ENCODE measurements at places on chromosomes 3 and 15. TPM values are rescaled to one million over a fixed set of nuclear protein-coding genes. Genes with fewer than 3 reads are reported as not detected.

DNA sequence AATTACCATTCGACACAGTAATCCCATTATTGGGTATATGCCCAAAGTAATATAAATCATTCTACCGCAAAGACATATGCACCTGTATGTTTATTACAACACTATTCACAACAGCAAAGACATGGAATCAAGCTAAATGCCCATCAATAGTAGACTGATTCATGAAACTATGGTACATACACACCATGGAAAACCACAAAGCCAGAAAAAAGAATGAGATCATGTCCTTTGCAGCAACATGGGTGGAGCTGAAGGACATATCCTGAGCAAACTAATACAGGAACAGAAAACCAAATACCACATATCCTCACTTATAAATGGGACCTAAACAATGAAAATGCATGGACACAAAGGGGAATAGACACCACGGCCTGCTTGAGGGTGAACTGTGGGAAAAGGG, 11.1 kb upstream of the MCF2L2 start:
- H3K36me3 ChIP-seq: no peaks in the 10 kb centered on the region
- no peaks in the 10 kb centered on the region for H3K27me3 ChIP-seq
- no peak overlapping the region for H3K27ac ChIP-seq
- DNase-seq: no peak
- peaks cover 42% of the 10 kb centered on the region for H3K4me1 ChIP-seq

- no peaks in the 10 kb centered on the region for H3K27me3 ChIP-seq
- DNase-seq: no peak
- H3K4me3 ChIP-seq: no peak overlapping the region
- no peak overlapping the region for H3K27ac ChIP-seq
- H3K4me1 ChIP-seq: no peaks in the 10 kb centered on the region
Observed at GRCh38 chr3:55607844-55608243, 120.7 kb upstream of the WNT5A start.

Gene SNX22
- total RNA-seq: 1.8 TPM

Gene CCR8
- not detected for total RNA-seq

DNA sequence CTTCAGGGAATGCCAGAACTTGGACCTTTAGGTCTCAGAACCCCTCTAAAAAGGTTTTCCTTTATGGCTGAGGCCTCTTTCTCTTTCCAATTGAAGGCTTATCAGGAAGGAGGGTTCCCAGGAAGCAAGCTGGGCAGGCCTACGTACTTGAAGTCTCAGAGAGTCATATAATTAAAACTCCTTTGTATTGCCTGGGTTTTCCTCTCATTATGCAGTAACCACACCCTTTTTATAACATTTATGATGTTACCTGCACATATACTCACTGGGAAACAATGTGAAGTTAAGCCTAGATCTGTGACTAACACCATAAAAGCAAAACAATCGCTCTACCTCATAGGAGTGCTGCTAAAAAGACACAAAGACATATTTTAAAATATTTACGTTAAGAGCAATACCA, 27.3 kb downstream of the SERP1 start:
- no peaks in the 10 kb centered on the region for H3K27me3 ChIP-seq
- H3K4me1 ChIP-seq: no peaks in the 10 kb centered on the region
- no peak overlapping the region for H3K4me3 ChIP-seq
- no peaks in the 10 kb centered on the region for H3K36me3 ChIP-seq

GRCh38 chr15:28904541-28905315, 19.0 kb downstream of the APBA2 start:
- no peaks in the 10 kb centered on the region for H3K27me3 ChIP-seq
- peak overlapping the region; percentile 71 for H3K27ac ChIP-seq
- peaks cover 60% of the 10 kb centered on the region for H3K4me1 ChIP-seq
- DNase-seq: peak; percentile 93
- peak overlapping the region; percentile 19 for H3K4me3 ChIP-seq

DNA sequence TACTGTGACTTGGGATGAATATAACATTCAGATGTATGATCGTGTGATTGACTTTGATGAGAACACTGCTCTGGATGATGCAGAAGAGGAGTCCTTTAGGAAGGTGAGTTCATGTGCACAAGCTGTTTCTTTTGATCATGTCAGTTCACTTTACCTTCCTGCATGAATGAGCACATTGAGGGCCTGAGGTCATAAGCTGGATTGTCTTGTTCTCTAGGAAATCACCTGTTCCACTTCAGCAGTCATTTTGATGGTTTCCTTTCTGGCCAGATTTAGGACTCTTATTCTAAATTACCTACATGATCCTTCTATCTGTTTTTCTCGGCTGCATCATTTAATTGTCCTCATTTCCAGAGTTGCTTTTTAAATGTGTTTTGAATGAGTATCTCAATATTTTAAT, 4.1 kb downstream of the RCN2 start:
- H3K4me1 ChIP-seq: peaks cover 5% of the 10 kb centered on the region
- H3K27me3 ChIP-seq: no peaks in the 10 kb centered on the region
- H3K4me3 ChIP-seq: no peak overlapping the region
- no peak for DNase-seq
- peaks cover 58% of the 10 kb centered on the region for H3K36me3 ChIP-seq

Gene LRRIQ4
- total RNA-seq: not detected

Gene MCF2L2
- total RNA-seq: 3.2 TPM

DNA sequence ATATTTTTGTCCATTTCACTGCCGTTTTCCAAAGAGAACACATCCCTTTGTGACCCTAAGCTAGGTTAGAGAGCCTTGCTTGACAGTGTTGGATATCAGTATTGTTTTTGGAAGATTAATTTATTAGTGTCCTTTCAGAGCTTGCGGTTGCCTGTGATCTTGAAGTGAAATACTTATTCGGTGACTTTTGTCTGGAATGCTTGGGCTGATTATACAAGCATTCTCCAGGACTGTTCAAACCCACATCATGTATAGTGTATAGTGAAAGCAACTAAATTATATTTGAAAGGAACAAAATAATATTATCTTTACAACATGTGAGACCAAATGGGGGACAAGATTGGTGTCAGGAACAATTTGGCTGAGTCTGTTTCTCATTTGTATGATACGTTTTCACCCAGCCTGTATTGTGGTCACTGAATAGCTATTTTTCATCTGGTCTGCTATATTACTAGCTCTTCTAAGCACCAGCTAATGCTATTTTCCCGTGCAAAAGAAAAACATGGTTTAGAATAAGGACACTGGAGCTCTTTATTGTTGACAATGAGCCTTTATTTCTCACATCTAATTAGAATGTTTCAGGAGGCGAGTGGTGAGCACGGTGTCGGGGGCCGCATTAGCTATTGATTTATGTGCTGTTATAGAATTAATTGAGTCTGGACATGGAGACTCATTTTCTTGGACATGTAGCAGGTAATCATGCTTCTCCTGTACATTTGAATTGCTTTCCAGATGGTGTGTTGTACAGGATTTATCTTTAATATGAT, 158.1 kb downstream of the APBA2 start:
- no peaks in the 10 kb centered on the region for H3K4me1 ChIP-seq
- no peak overlapping the region for H3K27ac ChIP-seq
- no peaks in the 10 kb centered on the region for H3K27me3 ChIP-seq
- H3K4me3 ChIP-seq: no peak overlapping the region
- H3K36me3 ChIP-seq: no peaks in the 10 kb centered on the region
